ENCODE measurements at places on chromosomes 1 and 21.

DNA sequence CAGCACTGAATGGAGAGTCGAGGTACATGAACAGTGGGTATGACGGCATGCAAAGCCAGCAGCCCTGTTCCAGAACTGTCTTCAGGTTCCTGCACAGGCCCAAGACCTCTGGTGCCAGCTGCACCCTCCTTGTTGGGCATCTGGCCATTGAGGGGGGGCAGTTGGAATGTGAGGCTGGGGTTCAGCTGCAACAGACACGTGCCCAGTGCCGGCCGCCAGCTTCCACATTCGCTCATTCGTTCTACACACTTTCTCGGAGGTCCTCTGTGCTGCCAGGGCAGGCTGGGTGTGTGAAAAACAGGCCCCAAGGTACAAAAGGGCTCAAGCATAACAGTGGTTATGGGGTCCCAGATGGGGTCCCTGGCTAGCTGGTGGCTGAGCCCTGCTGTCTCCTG is 37.9 kb upstream of the SLC19A1 start:
- DNase-seq, result no peak

GRCh38 chr1:59737638-59738037 is 77.1 kb upstream of the HOOK1 start:
- DNase-seq, result no peak

DNA sequence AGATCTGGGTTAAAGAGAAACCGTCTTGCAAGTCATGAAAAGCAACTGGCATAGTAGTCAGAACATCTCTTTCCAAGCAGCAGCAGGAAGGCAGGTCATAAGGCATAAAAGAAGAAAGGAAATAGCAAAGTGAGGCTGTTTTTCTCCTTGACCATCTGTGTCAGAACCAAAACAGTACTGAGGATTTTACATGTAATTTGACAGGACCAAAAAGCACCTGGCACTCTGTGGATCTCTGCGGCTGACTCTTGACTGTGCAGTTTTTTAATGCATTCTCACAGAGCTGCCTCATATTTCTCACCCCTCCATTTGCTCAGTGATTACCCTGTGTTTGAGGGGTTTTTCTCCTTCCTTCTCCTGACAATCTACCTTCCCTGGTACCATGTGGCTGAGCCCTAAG is 17.7 kb downstream of the TBX15 start:
- no peak for DNase-seq

- DNase-seq, result no peak
Observed at GRCh38 chr1:216723274-216723780, at the start of gene ESRRG. Gene ESRRG, minus strand, starts transcription at chr1:216723429. Its CDS starts 130 bp downstream, at chr1:216723299.

GRCh38 chr1:78176448-78176847 is 130.7 kb downstream of the GIPC2 start:
- DNase-seq, result no peak

DNA sequence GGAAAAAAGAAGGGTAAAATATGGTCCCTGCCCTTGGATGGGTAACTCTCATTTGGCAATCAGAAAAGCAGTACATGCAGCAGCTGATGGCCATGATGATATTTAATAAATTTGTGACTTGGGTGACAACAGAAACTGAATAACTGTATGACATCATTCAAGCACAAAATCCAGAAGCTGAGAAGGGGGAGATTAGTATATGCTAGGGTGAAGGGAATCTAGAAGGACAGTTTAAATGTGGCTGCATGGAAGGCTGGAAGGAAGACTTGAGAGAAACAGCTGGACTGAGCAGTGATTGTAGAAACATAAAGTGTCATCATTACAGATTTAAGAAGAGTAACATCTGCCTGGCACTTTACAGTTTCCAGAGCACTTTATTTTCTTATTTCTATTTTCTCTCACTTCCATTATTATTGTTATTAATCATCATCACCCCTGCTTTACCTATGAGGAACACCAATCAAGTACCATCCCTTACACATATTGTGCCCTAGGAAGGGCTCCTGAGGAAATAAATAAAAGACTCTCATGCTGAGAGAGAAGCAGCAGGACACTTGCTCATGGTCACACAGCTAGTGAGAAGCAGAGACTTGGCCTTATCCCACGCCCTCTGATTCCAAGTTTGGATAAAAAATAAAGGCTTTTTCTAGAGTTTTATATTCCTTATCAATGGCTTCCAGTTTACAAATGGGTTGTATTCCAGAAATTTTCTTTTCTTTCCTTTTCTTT is 207.2 kb downstream of the PBX1 start:
- no peak for DNase-seq

DNA sequence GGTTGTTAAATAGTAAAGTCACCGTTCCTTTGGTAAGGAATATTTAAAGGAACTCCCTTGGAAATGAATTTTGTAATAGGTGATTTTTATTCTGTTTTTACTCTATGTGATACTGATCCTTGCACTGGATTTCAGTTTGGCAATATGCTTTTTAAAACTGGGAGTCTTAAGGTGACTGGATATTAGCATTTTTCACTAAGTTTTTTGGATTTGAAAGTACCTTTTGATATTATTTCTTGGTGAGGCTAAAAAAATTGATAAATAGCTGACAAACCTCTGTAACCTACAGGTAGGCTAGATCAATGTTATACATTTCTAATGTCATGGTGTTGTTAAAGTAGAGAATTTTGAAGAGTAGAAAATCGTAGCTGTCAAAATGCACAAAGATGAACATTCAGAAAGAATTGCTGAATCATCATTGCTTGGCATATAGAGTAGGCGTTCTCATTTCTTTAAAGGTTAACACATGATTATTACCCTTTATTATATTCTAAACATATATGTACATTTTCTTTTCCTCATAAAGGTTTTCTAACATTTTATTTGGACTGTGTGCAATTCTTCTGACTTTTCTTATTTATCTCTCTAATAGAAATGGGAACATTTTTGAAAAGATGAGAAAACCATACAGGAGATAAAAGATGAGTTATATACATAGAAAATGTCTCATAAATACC is 1.5 kb upstream of the DNAJB4 start:
- no peak for DNase-seq

GRCh38 chr1:178155481-178156255 is 61.8 kb downstream of the RASAL2 start:
- no peak for DNase-seq

DNA sequence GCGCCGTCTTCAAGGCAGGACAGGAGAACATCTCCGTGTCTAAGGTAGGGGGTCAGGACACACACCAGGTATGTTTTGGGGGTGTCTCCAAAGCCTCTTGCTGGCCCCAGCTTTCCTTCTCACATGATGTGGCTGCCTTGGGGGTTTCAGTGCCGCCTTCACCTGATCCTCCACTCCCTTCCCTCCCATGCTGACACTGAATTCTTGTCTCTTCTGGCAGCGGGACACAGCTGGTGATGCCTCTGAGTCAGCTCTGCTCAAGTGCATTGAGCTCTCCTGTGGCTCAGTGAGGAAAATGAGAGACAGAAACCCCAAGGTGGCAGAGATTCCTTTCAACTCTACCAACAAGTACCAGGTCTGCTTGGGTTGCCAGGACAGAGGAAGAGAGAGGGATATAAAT is 13.5 kb downstream of the ATP1A2 start:
- no peak for DNase-seq
